Kasumi-1 (cell line): ENCODE measurements at places on chromosomes 6 and 20.

DNA sequence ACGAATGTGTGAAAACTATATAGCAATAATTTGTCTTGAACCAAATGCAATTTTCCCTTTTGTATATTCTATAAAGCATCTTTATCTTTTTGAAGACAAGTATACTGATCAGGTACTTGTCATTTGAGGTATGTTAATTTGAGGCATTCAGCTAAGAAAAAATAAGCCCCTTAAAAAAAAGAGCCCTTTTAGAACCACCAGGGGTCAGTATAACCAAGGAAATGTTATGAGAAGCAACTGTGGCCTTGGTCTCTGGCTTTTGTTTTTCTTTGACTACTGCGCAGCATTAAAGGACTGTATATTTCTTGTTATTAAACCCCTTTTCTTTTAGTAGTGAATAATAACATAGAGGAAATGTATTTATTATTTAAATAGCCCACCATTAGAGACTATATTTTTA lies 43.1 kb downstream of the CD109 start:
- DNase-seq = peak; percentile 82

DNA sequence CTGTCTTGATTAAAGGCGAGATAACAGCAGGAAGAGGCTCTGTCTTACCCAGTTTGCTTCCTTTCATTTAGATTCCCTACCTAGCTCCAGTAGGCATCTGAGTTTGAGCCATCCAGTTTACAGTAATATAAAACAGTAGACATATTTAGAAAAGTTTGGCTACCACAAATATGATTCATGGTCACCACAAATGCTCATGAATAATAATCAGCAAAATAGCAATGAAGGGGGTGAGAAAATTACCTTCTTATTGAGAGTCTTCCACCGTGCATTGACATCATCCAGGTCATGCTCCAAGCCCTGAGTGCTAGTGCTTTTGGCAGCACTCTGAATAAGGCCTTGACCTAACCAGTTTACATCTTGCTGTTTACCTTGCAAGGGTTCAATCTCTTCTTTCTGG lies 106.2 kb downstream of the DST start:
- no peak for DNase-seq

DNA sequence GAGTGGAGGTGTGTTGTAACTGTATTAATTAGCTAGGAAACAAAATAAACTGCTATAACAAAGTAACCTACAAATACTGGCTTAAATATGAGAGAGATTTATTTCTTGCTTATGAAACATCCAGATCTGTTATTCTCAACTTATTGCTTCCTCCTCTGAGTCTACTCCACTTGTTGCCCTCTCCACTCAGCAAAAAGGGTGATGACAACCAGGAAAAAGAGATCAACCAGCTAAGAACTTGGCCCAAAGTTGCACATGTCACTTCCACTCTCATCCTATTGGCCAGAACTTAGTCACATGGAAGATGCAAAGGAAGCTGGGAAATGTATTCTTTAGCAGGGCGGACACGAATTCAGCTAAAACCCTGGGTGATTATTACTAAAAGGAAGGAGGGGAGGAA lies 5.2 kb upstream of the TP53RK start:
- DNase-seq = peak; percentile 63

DNA sequence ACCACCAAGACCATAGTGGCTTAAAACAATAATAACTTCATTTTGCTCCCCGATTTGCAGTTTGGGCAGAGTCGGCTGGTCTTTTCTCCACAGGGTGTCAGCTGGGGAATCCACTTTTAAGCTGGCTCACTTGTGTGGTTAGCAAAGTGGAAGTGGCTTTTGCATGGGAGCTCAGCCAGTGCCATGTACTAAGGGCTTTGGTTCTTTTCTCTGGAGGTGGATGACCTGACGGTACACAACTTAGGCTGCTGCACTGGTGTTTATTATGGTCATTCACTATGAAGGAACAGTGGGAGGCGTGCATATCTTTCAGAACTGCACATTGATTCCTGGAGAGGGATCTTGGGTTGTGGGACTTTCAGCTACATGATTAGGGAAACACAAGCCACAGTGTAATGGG lies 141.0 kb downstream of the OR2B2 start:
- peak; percentile 54 for DNase-seq

- DNase-seq = no peak
Measured at GRCh38 chr20:24459733-24460132, 9.7 kb upstream of the SYNDIG1 start.

- DNase-seq = no peak
Measured at GRCh38 chr6:36492621-36493020, 49.8 kb downstream of the KCTD20 start.

DNA sequence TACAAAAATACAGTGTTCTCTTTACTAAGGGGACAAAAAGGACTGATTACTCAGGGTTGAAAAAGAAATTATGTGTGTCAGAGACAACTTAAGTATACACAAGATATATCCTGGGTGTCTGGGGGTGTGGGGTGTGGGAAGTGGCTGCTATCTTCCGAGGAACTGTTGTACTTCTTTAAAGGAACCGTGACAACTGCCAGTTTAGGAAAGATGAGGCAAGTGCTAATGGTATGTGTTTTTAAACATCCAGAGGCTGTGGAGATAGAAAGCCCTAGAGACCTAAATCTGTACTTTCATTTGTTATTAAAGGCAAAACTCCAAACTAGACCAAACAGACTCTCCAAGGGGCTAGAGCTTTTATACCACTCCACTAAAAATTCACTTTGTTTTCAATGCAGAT lies 95.6 kb downstream of the SNAP25 start:
- no peak for DNase-seq
